Osteoblast (primary cell): ENCODE measurements at places on chromosomes 12 and 14. TPM values are rescaled to one million over a fixed set of nuclear protein-coding genes. Genes with fewer than 3 reads are reported as not detected.

DNA sequence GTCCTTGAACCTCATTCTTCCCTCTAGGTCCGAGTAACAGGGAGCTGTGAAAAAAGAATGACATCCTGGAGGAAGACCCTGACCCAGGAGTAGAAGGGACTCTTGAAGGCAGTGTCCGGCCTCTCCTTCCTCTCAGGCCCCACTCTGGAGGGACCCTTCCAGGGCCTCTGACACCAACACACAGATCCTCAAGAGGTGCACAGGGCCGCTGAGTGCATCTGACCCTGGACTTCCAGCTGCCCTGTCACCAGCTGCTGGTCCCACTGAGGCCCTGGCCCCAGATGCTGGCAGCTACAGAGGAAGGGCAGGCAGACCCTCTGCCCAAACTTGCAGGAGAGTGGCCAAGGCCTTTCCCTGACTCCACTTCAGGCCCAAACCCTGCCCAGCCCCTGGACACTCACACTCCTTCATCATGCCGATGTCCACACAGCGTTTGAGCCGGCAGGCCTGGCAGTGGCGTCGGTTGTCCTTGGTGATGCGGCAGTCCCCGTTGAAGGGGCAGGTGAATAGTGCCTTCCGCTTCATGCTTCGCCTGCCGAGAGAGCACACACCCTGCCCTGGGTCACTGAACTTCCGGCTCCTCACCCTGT lies 40.1 kb downstream of the VDR start:
- DNase-seq: peak; percentile 52

DNA sequence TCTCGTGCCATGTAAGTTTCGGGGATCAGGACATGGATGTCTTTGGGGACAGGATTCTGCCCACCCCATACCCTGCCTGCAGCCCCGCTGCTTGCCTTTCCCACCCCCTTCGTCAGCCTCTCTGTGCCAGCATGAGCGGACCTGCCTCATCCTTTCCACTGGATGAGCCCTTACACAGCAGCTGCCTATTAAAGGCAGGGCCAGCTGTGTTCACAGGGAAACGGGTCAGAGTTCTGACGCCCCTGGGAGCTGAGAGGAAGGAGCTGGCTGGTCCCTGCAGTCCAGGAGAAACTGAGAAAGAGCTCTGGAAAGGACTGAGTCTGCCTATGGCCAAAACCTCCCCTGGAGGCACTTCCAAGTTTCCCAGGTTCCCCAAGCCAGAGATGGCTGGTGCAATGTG lies 83.5 kb upstream of the NCOR2 start:
- no peak for DNase-seq

GRCh38 chr14:102901633-102902032 lies 20.8 kb upstream of the AMN start:
- peak; percentile 14 for DNase-seq

DNA sequence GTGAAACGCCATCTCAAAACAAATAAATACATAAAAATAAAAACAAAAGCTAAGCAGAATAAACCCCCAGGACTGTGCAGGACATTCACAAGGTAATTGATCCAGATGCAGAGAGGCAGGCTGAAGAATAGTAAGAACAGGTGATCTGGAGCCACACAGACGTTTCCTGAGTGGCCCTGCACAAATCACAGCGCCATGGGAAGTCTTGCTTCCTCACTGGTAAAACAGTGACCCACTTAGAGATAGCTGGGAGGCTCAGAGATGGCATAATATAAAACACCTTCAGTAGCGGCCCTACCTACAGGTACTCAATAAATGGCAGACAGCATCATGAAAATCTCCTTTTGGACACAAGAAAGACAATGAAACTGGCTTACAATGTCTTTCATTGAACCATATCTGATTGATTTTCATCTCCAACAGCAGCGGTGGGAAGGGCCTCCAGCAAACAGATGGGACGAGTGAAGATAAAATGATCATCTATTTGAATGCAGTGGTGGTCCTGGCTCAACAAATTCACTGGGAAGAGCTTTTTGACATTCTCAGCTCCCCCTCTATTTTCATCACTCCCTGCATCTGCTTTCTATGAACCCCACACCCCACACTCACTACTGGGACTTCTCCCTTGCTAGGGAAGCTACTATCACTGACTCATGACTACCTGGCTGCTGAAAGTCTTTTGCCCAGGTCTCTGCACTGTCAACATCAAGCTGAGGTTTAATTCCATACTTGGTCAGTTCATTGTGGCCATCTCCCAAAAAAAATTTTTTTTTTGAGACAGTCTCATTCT lies 63.9 kb downstream of the FOXN3 start:
- DNase-seq: no peak

- no peak for DNase-seq
Measured at GRCh38 chr12:108198043-108198442, 69.0 kb downstream of the WSCD2 start.

- DNase-seq: no peak
Measured at GRCh38 chr12:110182281-110182680, 58.1 kb downstream of the IFT81 start.

DNA sequence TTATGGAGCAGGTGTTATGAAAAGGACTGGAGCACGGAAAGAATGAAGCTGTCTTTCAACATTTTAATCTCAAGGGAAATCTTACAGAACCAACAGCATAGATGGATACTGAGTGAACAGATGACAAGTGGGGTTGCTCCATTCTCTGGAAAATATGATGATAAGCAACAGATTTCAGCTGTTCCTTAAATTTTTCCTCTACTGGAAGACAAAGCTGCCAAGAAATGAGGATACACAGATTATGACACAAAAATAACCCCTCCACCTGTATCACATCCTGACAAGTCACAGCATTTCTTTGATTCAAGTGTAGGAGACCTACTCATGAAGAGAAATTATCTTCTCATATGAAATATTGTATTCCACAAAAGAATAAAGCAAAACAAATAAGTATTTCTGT lies 13.0 kb upstream of the TMTC2 start:
- no peak for DNase-seq

DNA sequence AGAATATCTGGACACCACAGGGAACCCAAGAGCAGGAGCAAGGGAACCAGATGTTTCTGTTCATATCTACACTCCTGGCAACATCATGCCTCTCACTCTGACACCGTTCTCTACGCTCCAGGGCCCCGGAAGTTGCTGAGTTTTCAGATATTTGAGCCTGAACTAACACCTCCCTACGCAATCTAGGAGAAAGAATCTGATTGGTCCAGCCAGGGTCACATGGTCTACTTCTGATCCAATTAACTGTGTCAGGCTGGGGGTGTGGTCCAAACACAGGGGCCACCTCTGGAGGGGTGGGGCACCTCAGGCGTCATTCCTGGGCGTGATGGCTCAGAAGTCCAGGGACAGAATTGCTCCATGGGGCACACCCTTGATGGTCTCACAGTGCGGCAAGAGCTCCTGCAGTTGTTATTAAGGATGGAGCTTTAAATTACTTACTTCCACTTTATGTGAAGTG lies 165.5 kb downstream of the PTPN11 start:
- DNase-seq: no peak

DNA sequence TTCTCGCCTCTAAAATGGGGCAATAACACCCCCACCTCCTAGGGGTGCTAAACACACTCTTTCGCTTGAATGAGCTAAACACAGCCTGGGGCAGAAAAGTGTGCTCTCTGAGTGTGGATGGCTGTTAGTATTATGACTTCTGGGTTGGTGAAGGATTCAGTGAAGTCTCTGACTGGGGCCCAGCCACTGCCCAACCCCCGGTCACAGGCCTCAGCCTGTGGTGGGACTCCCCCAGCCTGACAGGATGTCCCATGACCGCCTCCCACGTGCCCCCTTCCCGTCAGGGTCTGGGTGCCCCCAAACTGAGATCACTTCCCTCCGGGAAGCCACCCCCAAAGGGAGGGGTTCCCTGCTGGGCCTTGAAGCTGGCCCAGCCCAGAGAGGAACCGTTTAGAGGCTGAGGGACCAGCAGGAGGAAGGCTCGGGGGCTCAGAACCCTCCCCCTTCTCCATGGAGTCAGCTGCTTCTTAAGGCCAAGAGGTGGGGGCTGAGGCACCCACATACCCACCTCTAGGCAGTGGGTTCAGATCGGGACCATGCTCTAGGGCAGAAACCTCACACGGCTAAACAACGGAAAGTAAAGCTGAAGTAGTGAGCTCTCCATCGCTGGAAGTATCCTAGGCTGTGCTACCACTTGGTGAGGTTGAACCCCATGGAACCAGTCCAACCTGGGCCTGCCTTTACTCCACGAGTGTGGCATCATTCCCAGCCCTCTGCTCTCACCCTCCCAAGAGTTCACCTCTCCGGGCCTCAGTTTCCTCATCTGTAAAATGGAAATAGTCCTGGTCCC lies 13.8 kb downstream of the DTX1 start:
- DNase-seq: peak; percentile 84

- no peak for DNase-seq
Measured at GRCh38 chr12:110684312-110684836, 4.5 kb downstream of the HVCN1 start.

CATSPERB gene
- total RNA-seq: not detected in 2 replicates

SLC5A8 gene
- not detected in 2 replicates for total RNA-seq

CCDC196 gene
- total RNA-seq: not detected in 2 replicates

YEATS4 gene
- total RNA-seq: 20.3 and 24.5 TPM in 2 replicates
